ENCODE measurements at places on chromosomes 3 and 15.

GRCh38 chr3:79773291-79773690 is 5.5 kb upstream of the ROBO1 start:
- DNase-seq: no peak

- DNase-seq: no peak
Observed at GRCh38 chr15:94280301-94280700, 48.9 kb downstream of the MCTP2 start.

GRCh38 chr3:61358364-61358763 is 107.1 kb upstream of the FHIT start:
- DNase-seq: no peak

DNA sequence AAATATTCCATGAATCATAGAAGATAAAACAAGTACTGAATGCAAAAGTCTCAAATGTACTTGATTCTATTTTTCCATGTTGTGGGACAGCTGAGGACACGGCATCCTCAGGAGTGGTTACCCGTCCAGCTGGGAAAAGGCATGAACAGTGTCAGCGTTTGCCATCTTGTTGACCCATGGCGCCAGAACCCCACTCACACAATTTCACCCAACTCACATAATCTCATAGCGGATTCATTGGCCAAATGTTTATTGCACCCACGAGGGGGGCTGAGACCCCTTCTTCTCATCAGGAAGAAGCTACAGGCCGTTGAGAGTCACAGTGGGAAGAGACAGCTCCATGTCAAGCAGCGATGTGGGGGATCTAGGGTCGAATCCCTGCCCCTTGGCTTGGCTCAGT is 72.9 kb downstream of the OCA2 start:
- no peak for DNase-seq

DNA sequence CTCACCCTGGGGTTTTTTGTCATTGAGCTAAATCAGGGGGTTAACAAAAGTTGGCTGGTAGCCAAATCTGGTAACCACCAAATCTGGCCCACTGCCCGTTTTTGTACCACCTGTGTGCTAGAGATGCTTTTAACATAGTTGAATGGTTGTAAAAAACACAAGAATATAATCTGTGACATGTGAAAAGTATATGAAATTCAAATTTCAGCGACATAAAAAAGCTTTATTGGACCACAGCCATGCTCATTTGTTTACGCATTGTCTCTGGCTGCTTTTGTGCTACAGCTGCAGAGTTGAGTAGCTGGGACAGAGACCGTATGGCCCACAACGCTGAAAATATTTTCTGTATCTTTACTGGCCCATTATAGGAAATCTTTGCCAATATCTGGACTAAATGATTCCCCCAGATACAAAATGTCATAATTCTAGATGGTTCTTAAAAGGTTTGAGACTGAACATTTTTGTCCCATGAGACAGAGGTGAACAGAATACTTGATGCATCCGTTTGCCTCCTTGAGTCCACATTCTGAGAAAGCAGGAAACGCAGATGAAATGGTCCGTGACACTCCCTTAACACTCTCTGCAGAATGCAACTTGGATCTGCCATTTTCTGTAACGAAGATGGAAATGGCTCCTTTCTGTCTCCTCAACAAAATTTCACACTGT is 120.9 kb upstream of the PDZRN3 start:
- DNase-seq: no peak

DNA sequence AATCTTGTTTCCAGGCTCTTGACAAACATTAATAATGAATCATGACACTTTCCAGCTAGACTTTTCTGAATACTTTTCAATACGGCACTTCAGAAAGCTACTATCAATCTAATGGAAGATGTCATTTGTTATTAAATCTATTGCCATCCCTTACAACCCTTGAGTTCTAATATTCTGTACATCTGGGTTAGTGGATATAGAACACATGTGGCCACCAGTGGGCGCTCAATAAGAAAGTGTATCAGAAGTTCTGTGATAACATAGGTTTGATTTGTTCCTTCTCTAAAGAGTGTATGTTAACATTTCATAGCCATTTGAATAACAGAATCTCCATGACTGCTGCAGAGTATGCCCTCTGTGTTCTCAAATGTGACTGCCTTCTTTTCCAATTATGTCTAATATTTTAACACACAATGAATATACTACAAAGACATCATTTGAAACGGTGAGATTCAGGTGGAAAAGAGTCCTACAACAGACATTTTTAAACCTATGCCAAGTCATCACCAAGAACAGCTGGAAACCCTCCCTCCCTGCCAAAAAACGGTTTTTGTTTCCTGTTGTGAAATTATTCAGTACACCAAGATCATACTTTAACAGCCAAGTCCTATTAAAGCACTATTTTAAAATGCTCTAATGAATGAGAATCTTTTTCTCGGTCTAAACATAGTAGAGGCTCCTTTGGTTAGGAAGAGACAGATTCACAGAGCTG is 22.2 kb downstream of the ALDH1A2 start:
- no peak for DNase-seq

- no peak for DNase-seq
Observed at GRCh38 chr15:66765478-66766281, 63.6 kb downstream of the SMAD6 start.

GRCh38 chr3:125003369-125003853 is 52.4 kb downstream of the HEG1 start:
- DNase-seq: no peak

DNA sequence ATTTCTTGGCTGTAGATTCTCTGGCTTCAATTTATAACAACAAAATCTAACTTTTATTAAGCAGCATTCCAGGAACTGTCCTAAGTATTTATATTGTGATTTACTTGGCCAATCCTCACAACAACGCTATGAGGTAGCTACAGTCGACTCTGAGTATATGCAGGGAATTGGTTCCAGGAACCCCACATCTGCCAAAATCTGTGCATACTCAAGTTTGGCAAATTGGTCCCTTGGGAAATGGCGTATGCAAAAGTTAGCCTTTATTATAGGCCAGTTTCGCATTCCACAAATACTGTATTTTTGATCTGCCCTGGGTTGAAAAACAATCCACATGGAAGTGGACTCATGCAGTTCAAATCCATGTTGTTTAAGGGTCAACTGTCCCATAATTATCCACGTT is 53.9 kb downstream of the RAP2B start:
- no peak for DNase-seq

- DNase-seq: no peak
Observed at GRCh38 chr3:8220291-8220690, 281.3 kb upstream of the LMCD1 start.

GRCh38 chr15:53962646-53963561 is 15.3 kb upstream of the UNC13C start:
- no peak for DNase-seq

DNA sequence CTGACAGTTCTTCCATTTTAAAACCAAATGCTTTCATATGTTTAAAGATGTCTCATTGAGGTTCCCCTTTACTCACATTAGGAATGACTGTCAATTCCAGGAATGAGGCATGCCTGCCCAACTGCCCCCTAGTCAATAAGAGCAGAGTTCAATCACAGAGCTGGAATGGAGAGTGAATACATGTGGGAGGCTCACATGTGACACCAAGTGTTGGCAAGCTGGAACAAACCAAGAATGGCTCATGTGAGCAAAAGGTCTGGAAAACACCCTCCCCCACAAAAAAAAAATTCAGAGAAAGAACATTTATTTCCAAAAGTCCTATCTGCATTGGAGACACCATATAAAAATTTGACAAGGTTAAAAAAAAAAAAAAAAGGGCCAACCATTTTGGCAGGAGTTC is 3.7 kb downstream of the PBRM1 start:
- no peak for DNase-seq
